ENCODE measurements at places on chromosomes 16 and 17. TPM values are rescaled to one million over a fixed set of nuclear protein-coding genes. Genes with fewer than 3 reads are reported as not detected.

Gene SLC5A2
- not detected for total RNA-seq

Gene TRPV2
- total RNA-seq = 4.8 TPM

Gene CIBAR2
- not detected for total RNA-seq

Gene KRT27
- total RNA-seq = not detected

Gene SLC5A11
- 0.50 TPM for total RNA-seq

Gene GRAPL
- not detected for total RNA-seq

Gene KRTAP4-6
- total RNA-seq = not detected

Gene SPIRE2
- 5.0 TPM for total RNA-seq

Gene KRTAP3-2
- not detected for total RNA-seq

Gene CLEC10A
- total RNA-seq = not detected

Gene CDH15
- total RNA-seq = not detected

Gene KCNJ12
- total RNA-seq = 0.14 TPM

Gene ABCA6
- total RNA-seq = 1.2 TPM

GRCh38 chr17:28460901-28461300, 12.5 kb upstream of the SLC13A2 start:
- no peak for DNase-seq

DNA sequence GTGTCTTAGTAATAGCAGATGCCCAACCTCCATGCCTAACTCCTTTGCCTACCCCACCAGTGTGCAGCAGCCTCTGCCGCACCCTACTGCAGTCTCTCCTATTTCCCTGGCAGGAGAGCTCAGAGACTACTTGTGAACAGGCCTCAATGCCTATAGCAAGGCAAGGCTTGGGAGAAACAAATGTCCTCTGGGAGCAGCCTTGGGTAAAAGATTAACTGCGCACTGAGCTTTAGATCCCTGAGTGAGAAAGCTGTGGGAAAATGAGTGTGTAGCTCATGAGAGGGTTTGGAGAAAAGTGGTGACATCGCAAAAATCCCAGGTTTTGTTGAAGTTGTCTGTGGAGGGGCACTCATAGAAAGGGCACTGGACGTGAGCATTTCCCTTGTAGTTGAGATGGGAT, 335.8 kb downstream of the WWOX start:
- no peak for DNase-seq

GRCh38 chr16:58269526-58269925, 25.3 kb downstream of the PRSS54 start:
- DNase-seq = peak; percentile 28

GRCh38 chr17:12574525-12574924, 91.2 kb upstream of the MYOCD start:
- no peak for DNase-seq

DNA sequence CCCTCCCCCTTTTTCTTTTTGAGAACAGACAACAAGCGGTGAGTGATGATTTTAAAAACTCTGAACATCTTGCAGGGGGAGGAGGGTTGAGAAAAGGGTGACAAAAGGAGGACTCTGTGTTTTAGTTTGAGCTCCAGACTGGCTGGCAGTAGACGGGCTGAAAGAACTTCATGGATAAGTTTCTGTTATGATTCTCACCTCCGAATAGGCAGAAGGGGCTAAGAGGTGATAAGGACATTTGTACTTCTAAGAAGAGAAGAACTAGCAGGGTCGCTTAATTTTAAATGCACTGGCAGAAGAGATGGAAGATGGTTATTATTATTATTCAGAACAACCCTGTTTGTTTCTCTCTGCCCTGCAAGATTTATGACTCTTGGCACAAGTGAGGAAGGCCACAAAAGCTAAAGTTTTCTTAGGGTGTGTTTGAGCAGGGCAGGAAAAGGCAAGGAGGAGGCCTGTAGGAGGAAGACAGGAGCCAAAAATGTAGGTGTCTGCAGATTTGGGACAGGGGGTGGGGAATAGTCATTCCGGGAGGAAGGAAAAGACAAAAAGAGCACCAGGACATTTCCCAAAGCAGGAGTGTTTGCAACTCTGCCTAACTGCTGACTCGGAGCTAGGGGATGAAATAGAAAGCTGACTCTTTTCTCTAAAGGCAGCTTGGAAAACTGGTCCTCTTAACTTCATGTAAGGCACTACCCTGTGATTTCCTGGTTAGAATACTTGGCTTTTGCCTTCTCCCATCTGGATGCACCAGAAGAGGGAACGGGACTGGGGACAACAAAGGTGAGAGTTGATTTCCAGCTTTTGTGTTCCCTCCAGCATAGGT, 11.9 kb upstream of the HOXB2 start:
- no peak for DNase-seq

GRCh38 chr17:71639865-71640264, 481.0 kb upstream of the SOX9 start:
- DNase-seq = no peak

GRCh38 chr16:77594799-77595596, 127.3 kb upstream of the NUDT7 start:
- DNase-seq = no peak

DNA sequence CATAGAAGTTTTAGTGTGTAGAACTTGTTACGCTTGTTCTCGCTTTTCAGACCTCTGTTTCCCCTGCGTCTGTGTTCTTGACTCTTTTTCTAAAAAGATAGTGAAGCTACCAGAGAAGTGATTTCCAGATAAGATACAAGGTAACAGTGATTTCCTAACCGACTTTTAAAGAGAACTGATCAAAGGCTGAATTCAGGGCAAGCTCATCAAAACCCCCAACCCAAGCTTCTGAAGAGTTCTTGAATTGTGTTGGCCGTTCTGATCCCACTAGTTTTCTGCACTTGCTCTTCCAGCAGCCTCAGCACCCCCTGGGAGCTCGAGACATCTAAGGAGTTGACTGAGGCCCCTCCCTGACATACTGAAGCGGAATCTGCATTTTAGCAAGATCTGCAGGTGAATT, 12.7 kb upstream of the NSMCE1 start:
- DNase-seq = no peak

- DNase-seq = no peak
Observed at GRCh38 chr17:58215685-58216084, 3.4 kb downstream of the MKS1 start.

GRCh38 chr17:42898147-42898811, 2.3 kb upstream of the G6PC1 start:
- no peak for DNase-seq

- no peak for DNase-seq
Observed at GRCh38 chr17:31492880-31493655, 101.6 kb downstream of the RAB11FIP4 start.

DNA sequence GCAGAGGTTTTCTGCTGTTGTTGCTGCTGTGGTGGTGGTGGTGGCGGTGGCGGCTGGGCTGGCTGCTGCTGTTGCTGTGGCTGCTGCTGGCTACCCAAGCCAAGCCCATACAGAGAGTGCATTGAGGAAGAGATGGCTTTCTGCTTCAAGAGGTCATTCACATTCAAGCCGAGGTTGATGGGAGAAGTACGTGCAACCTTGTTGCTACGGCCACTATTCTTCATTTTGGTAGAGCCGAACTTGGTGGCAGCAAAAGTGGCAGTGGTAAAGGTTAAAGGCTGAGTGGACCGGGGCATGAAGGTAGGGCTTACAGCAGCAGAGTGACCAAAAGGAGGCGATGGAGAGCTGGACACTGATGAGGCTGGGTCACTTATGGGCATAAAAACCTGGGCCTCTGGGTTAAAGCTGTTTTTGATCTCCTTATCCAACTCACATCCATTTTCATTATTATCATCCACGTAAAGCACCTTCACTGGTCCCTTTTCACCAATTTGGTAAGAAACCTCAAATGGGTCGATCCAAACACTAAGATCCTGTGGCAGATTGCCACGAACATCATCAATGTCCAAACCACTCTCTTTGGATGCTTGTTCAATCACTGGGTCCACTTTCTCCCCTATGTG, 2.8 kb downstream of the TOB1 start:
- peak; percentile 45 for DNase-seq

- DNase-seq = no peak
Observed at GRCh38 chr16:81633680-81634379, 145.3 kb upstream of the PLCG2 start.

GRCh38 chr16:52721331-52721730, 174.4 kb upstream of the TOX3 start:
- DNase-seq = no peak

DNA sequence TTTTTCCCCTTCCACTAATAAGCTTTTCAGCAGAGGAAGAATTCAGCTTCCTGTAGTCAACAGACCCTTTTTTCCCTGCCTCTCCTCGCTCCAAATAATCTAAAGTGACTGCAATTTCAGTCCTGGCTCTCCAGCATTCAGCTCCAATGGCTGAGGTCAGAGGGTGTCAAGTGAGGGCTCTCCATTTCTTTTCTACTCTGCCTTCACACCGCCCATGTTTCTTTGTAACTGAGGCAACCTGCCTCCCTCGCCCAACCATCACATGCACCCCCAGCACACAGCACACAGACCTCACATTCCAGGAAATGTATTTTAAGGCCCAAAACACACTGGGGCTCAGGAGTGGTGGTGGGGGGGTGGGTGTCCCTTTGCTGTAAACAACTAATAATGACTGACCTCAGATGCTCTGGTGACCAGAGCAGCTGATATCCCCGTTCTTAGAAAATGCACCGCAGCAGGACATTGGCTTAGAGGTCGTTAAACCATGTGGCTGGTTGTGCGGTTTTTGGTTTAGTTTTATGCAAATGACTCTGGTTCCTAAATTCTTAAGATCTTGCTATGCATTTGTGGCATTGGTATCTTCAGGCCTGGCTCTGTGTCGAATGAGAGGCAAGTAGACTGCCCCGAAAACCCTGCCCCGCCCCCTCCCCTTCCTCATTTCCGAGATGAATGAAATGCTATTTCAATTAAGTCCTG, 203.6 kb downstream of the ZFHX3 start:
- DNase-seq = no peak

- DNase-seq = no peak
Observed at GRCh38 chr17:71593078-71593477, 527.7 kb upstream of the SOX9 start.

DNA sequence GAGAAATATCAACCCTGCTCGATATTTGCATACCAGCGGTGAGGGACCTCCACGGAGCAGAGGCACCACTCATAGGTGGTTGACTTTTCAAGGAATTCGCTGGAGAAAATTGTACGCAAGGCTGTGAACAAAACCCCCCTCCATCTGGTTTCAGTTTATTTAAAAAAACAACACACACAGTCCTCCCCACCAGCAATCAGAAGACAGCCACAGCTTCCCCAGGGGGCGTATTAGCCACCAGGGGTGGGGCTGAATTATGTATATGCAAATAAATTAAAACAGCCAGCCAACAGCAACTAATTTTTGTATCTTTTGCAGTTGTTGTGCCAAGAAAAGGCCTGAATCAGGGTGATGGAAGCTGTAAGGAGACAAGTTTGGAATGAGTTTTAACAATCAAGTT, 5.9 kb upstream of the HSD11B2 start:
- no peak for DNase-seq

GRCh38 chr17:75325827-75326225, 36.6 kb upstream of the SLC25A19 start:
- no peak for DNase-seq

DNA sequence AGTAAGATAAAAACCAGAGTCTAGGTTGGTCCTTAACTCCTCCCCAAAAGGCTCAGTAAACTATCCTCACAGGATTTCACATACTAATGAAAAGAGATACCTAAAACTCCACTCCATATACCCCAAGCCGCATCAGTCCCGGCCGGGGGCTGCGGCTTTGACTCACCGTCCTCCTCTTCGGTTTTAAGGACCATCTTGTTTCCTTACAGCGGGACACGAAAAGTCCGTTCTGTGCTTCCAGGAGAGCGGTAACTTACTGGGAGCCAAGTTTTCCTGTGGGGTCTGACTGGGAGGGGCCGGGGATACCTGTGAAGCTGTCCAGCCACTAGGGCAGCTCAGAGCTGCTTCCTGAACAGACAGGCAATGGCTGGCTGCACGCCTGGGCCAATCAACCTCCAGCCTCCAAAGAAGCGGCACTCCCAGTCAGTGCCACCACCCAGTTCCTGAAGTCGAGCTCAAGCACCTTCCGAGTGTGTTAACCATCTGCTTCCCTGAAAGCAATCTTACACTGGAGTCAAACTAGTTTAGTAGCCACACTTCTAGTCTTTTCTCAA, 45.5 kb downstream of the CYTH1 start:
- DNase-seq = no peak

GRCh38 chr16:24966031-24966430, 49.1 kb downstream of the ARHGAP17 start:
- no peak for DNase-seq

GRCh38 chr17:50440172-50440837, 14.3 kb downstream of the ACSF2 start:
- DNase-seq = no peak

- DNase-seq = no peak
Observed at GRCh38 chr17:36631022-36631421, 29.6 kb downstream of the MRM1 start.
